Erythroblast (primary cell): ENCODE measurements at places on chromosomes 6 and 20.

- no peak for DNase-seq
Observed at GRCh38 chr20:63602321-63602720, 24.6 kb downstream of the GMEB2 start.

DNA sequence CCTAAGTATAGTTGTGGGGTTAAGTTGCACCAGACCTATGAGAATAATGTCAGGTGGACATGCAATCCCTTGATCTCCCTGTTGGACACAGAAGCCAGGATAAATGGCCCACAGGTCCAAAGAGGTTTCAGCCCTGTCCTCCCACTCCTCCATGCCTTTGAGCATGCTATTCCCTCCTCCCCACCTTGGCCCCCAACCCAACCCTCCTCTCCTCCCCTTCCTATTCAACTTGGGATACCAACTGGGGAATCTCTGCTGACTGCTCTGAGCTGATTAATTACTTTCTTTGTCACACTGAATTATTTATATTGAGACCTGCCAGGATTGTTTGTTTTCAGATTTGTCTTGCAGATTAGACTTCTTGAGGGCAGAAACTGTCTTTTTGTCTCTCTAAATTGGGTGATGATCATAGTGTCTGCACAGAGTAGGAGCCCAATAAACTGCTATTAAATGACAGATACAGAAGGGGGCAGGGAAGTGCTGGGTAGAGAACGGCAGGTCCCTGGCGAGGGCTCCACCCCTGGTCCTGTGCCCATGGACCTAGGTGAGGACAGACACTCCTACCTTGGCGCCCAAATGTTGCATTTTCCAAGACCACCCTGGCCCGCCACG is 120.9 kb downstream of the UNC5CL start:
- no peak for DNase-seq

DNA sequence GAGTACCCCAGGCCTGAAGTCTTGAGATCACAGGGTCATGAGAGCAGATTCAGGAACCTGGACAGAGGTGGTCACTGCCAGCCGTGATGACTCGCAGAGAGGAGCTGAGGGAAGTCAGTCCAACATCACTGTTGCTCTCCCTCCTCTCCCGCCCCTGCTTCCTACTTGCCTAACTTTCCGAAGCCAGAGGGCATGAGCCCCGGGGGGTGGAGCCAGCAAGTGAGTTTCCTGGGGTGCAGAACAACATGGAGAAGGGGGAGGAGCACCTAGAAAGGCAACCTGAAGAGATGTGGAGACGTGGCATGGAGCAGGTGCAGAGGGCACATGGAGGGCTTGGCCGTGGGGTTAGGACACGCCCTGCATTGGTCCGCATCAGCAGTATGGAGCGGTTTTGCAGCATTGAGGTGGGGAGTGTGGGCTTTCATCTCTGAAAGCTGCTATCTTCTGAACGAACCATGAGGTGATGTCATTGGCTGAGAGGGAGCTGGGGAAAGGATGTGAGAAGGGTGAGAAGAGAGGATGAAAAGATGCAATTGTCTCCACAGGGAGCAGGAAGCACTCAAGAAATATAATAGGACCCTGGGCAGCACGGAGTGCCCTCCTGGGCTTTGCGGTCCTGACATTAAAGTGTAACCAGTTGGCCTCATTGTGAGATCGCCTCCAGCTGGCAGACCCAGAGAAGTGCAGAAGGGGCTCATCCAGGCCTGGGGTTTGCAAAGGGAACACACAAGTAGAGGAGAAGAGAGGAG is 25.0 kb downstream of the GDAP1L1 start:
- peak; percentile 23 for DNase-seq

DNA sequence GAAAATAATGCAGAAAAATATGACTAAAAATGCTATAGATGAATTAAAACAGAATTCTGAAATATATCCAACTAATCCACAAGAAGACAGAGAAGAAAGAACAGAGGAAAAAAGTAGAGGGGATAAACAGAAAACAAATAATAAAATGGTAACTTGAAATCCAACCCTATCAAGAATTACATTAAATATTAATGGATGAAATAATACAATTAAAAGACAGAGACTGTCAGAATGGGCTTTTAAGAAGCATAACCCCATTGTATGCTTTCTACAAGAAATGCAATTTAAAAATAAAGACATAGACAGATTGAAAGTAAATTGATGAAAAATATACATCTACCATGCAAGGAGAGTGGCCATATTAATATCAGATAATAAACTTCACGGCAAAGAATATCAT is 15.4 kb downstream of the NHLRC1 start:
- DNase-seq: no peak

GRCh38 chr6:105994118-105994590 is 92.0 kb upstream of the PRDM1 start:
- DNase-seq: peak; percentile 69

DNA sequence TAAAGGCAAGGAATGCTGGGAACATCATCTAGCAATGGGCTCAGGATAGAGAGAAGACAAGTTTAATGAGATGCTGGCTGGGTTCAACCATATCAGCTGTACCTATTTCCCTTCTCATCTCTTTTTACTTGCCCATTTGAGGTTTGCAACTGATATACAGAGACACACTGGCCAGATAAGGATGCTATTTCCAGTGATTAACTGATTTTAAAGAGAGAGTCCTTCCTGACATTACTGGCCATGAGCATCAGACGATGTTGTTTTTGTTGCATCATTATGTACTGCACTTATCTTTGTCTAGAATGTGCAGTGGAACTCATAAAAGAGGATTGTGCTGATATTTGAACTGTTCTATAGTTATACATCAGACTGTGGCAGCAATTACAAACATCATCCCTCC is 252.7 kb downstream of the BTBD3 start:
- no peak for DNase-seq
